Bronchus fibroblast of lung (primary cell): ENCODE measurements at places on chromosomes 3 and 15. TPM values are rescaled to one million over a fixed set of nuclear protein-coding genes. Genes with fewer than 3 reads are reported as not detected.

The PRR23E gene
- total RNA-seq = not detected in 2 replicates

The ZNF80 gene
- not detected in 2 replicates for total RNA-seq

The SLC24A5 gene
- total RNA-seq = not detected in 2 replicates

The ANAPC13 gene
- 49.2 and 64.7 TPM in 2 replicates for total RNA-seq

The NTRK3 gene
- total RNA-seq = not detected in 2 replicates

The ITIH4 gene
- total RNA-seq = 0.45 and 0.67 TPM in 2 replicates

The MYO5C gene
- total RNA-seq = 0.15 and 0.50 TPM in 2 replicates

The SPSB4 gene
- total RNA-seq = not detected in 2 replicates

The SHC4 gene
- total RNA-seq = 0.67 and 0.74 TPM in 2 replicates

The GOLGA6L4 gene
- 0.59 and 0.84 TPM in 2 replicates for total RNA-seq

The SGO1 gene
- total RNA-seq = 9.5 and 11.8 TPM in 2 replicates

The HIGD2B gene
- not detected in 2 replicates for total RNA-seq

The CELSR3 gene
- 1.3 and 2.7 TPM in 2 replicates for total RNA-seq

The STIMATE gene
- total RNA-seq = 11.3 and 13.8 TPM in 2 replicates

The TAGLN3 gene
- 1.0 and 1.5 TPM in 2 replicates for total RNA-seq

The VIPR1 gene
- total RNA-seq = under 0.01 and 0.17 TPM in 2 replicates

The P2RY14 gene
- not detected in 2 replicates for total RNA-seq

The CHRFAM7A gene
- total RNA-seq = 0.15 TPM in 1 of 2 replicates, not detected in the other

The ST3GAL6 gene
- 0.74 and 3.0 TPM in 2 replicates for total RNA-seq

The RAMAC gene
- 22.1 and 22.4 TPM in 2 replicates for total RNA-seq

The MESD gene
- 14.7 and 16.3 TPM in 2 replicates for total RNA-seq

The CCDC39 gene
- total RNA-seq = not detected in 2 replicates

The NEO1 gene
- 10.0 and 11.6 TPM in 2 replicates for total RNA-seq

The CFAP100 gene
- not detected in 2 replicates for total RNA-seq

The ZNF660 gene
- 1.2 and 1.5 TPM in 2 replicates for total RNA-seq

The ANKRD63 gene
- not detected in 2 replicates for total RNA-seq

The TMEM158 gene
- total RNA-seq = 40.4 and 48.8 TPM in 2 replicates

The CYP11A1 gene
- total RNA-seq = 0.30 and 0.84 TPM in 2 replicates

The KLHL18 gene
- total RNA-seq = 14.0 and 14.8 TPM in 2 replicates

The CLSTN2 gene
- 0.15 and 0.17 TPM in 2 replicates for total RNA-seq

The PIERCE2 gene
- 2.4 and 3.4 TPM in 2 replicates for total RNA-seq

The C3orf18 gene
- total RNA-seq = 7.7 and 9.8 TPM in 2 replicates

The CCR8 gene
- not detected in 2 replicates for total RNA-seq

The SLC2A2 gene
- total RNA-seq = not detected in 2 replicates

The SLC51B gene
- not detected in 2 replicates for total RNA-seq

The RARB gene
- total RNA-seq = 7.3 and 8.7 TPM in 2 replicates

The TMC3 gene
- total RNA-seq = not detected in 2 replicates

The ZNF639 gene
- 34.6 and 35.1 TPM in 2 replicates for total RNA-seq

The C3orf20 gene
- total RNA-seq = not detected in 2 replicates

The CYP1A2 gene
- not detected in 2 replicates for total RNA-seq

The CATSPER2 gene
- 0.15 and 0.17 TPM in 2 replicates for total RNA-seq

The PCOLCE2 gene
- 1.3 and 1.5 TPM in 2 replicates for total RNA-seq

The XXYLT1 gene
- total RNA-seq = 15.5 and 18.0 TPM in 2 replicates

The SPESP1 gene
- 3.7 and 4.2 TPM in 2 replicates for total RNA-seq

The C3orf33 gene
- total RNA-seq = 1.2 and 2.0 TPM in 2 replicates

The CCR4 gene
- total RNA-seq = not detected in 2 replicates

The GOLGA8M gene
- not detected in 2 replicates for total RNA-seq

The SRGAP3 gene
- total RNA-seq = 1.2 and 1.7 TPM in 2 replicates

The AMOTL2 gene
- total RNA-seq = 88.6 and 91.1 TPM in 2 replicates

The GABRR3 gene
- not detected in 2 replicates for total RNA-seq

The KLHL40 gene
- total RNA-seq = not detected in 2 replicates

The NOX5 gene
- total RNA-seq = 0.15 TPM in 1 of 2 replicates, not detected in the other

The FAIM gene
- 11.1 TPM in 2 replicates for total RNA-seq
